ENCODE measurements at places on chromosomes 5 and 9.

- peaks cover 30% of the 10 kb centered on the region for H3K4me1 ChIP-seq
- peak; percentile 58 for DNase-seq
- no peaks in the 10 kb centered on the region for H3K27me3 ChIP-seq
- peak overlapping the region; percentile 82 for H3K27ac ChIP-seq
- H3K4me3 ChIP-seq: no peak overlapping the region
Observed at GRCh38 chr5:32233696-32234447, 59.8 kb upstream of the GOLPH3 start.

GRCh38 chr5:68343421-68343826 is 127.9 kb downstream of the PIK3R1 start:
- no peak overlapping the region for H3K4me3 ChIP-seq
- H3K27ac ChIP-seq: no peak overlapping the region
- no peaks in the 10 kb centered on the region for H3K27me3 ChIP-seq
- H3K36me3 ChIP-seq: no peaks in the 10 kb centered on the region
- peak; percentile 46 for DNase-seq

GRCh38 chr9:101376111-101376848 is 8.5 kb downstream of the BAAT start:
- no peak overlapping the region for H3K4me3 ChIP-seq
- H3K27ac ChIP-seq: no peak overlapping the region
- H3K27me3 ChIP-seq: no peaks in the 10 kb centered on the region
- no peaks in the 10 kb centered on the region for H3K36me3 ChIP-seq
- no peaks in the 10 kb centered on the region for H3K4me1 ChIP-seq
- DNase-seq: no peak

DNA sequence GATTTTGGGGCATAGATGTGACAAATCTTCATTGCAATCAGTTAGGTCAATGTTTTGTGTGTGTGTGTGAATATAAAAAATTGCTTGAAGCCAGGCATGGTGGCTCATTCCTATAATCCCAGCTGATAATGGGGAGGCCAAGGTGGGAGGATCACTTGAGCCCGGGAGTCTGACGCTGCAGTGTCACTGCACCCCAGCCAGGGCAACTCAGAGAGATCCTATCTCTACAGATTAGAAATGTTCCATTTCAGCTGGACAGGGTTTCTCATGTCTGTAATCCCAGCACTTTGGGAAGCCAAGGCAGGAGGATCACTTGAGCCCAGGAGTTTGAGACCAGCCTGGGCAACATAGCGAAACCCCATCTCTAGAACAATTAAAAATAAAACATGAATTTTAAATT is 11.5 kb downstream of the OR2V2 start:
- H3K4me3 ChIP-seq: no peak overlapping the region
- DNase-seq: no peak
- H3K27ac ChIP-seq: no peak overlapping the region
- no peaks in the 10 kb centered on the region for H3K4me1 ChIP-seq
- no peaks in the 10 kb centered on the region for H3K27me3 ChIP-seq

DNA sequence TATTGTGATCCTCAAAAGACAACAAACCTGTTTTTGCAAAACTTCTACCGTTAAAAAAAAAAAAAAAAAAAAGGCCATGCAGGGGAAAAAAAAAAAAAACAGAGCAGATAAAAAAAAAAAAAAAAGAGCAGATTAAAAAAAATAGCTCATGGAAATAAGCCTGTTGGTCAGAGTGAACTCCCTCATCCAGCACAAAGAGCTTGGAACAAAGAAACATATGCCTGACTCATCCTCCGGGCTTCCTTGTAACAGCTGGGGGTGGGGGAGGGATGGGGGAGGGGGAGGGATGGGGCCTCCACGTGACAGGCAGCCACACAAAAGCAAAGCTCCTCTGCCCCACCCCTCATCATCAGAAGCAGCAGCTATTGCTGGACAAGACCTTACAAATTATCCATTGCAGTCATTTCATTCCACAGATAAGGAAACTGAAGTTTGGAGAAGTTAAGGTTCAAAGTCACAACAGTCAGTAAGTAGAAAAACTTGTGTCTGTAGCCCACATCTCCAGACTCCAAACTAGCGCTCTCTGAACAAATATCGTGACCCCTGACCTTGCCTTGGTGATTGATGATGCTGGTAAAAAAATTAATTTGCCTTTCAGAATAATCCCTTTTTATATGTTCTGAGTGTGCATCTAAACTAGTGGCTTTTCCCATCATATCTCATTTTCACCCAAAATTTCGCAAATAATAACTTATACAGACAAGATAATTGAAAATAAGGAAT is 38.9 kb downstream of the SLC35D2 start:
- H3K4me1 ChIP-seq: peaks cover 46% of the 10 kb centered on the region
- no peak overlapping the region for H3K4me3 ChIP-seq
- H3K36me3 ChIP-seq: peaks cover 38% of the 10 kb centered on the region
- no peak for DNase-seq
- no peak overlapping the region for H3K27ac ChIP-seq

GRCh38 chr5:173564106-173564505 is 52.3 kb downstream of the BOD1 start:
- no peak for DNase-seq
- no peak overlapping the region for H3K27ac ChIP-seq
- H3K4me3 ChIP-seq: no peak overlapping the region
- H3K36me3 ChIP-seq: no peaks in the 10 kb centered on the region
- no peaks in the 10 kb centered on the region for H3K4me1 ChIP-seq

DNA sequence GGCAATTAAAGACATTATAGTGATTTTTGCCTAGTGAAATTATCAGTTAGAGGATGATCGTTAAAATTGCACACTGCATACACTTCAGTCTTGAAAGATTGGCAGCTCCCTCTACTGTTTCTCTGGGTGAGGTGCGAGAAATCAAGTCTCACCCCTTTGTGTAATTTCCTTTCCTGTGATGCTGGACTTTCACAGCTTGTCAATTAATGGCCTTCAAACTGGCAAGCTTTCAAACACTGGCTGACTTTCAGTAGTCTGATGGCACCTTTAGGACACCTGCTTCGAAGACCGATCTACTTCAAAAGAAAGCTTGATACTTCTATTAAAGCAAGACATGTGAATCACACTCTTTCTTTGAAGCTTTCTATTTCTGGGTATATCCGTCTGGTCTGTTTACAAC is 706.7 kb upstream of the PTPRD start:
- no peaks in the 10 kb centered on the region for H3K4me1 ChIP-seq
- no peaks in the 10 kb centered on the region for H3K36me3 ChIP-seq
- H3K4me3 ChIP-seq: no peak overlapping the region
- H3K27ac ChIP-seq: no peak overlapping the region
- peak; percentile 57 for DNase-seq

DNA sequence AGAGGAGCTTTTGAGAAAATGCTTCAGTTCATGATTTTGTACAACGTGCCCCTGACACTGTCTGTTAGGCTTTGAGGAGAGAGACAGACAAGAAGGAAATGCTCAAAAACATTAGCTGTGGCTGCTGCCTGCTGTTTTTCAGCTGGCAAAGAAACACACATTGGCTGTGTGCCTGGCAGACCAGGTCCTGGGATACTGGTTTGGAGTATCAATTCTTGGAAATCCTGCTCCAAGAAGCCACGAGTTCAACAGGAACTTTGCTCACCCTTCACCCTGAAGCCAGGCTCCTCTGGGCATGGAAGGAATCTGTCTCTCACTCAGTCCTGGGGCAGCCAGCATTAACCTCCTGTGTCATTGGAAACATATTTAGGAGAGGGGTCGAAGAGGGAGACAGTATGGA is 245.5 kb downstream of the AUH start:
- DNase-seq: no peak
- no peaks in the 10 kb centered on the region for H3K36me3 ChIP-seq
- H3K27ac ChIP-seq: no peak overlapping the region
- no peak overlapping the region for H3K4me3 ChIP-seq
- H3K27me3 ChIP-seq: no peaks in the 10 kb centered on the region

GRCh38 chr5:140926443-140927227 is 536 bp downstream of the PCDHAC1 start:
- peaks cover 16% of the 10 kb centered on the region for H3K4me1 ChIP-seq
- peak; percentile 66 for DNase-seq
- H3K4me3 ChIP-seq: peak overlapping the region; percentile 50
- H3K27ac ChIP-seq: peak overlapping the region; percentile 64
- no peaks in the 10 kb centered on the region for H3K27me3 ChIP-seq
- no peaks in the 10 kb centered on the region for H3K36me3 ChIP-seq

GRCh38 chr5:14242447-14242846 is 99.3 kb downstream of the TRIO start:
- no peaks in the 10 kb centered on the region for H3K27me3 ChIP-seq
- no peaks in the 10 kb centered on the region for H3K4me1 ChIP-seq
- DNase-seq: no peak
- no peaks in the 10 kb centered on the region for H3K36me3 ChIP-seq

DNA sequence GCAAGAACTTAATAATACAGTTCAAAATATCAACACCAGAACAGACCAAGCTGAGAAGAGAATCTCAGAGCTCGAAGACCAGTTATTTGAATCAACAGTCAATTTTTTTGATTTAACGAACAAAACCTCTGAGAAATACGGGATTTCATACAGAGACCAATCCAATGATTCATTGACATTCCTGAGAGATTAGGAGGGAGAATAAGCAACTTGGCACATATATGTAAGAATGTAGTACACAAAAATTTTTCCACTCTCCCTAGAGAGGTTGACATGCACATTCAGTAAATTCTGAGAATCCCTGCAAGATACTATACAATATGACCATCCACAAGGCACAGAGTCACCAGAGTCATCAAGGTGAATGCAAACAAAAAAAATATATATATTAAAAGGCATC is 1577.3 kb upstream of the C9orf72 start:
- no peaks in the 10 kb centered on the region for H3K4me1 ChIP-seq
- H3K27me3 ChIP-seq: no peaks in the 10 kb centered on the region

DNA sequence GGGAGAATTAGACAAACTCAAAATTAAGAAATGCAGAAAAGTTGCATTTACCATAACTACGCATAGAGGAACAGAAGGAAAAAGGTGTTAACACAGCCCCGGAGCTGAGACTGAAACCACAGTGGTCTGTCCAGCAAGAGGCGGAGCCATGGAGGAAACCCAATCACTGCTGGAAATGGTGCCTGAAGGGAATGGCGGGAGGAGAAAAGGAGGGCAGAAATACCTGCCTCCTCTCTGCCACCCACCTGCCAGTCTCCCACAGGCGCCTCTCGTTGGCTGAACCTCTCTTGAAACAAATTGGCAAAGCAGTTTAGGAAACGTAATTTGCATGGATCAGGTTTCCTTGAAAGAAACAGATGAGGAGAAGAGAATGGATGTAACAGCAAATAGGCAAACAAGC is 9.7 kb upstream of the PRKACG start:
- peak overlapping the region; percentile 25 for H3K4me3 ChIP-seq
- H3K36me3 ChIP-seq: no peaks in the 10 kb centered on the region
- no peaks in the 10 kb centered on the region for H3K4me1 ChIP-seq
- no peaks in the 10 kb centered on the region for H3K27me3 ChIP-seq
- H3K27ac ChIP-seq: no peak overlapping the region
- peak; percentile 40 for DNase-seq

DNA sequence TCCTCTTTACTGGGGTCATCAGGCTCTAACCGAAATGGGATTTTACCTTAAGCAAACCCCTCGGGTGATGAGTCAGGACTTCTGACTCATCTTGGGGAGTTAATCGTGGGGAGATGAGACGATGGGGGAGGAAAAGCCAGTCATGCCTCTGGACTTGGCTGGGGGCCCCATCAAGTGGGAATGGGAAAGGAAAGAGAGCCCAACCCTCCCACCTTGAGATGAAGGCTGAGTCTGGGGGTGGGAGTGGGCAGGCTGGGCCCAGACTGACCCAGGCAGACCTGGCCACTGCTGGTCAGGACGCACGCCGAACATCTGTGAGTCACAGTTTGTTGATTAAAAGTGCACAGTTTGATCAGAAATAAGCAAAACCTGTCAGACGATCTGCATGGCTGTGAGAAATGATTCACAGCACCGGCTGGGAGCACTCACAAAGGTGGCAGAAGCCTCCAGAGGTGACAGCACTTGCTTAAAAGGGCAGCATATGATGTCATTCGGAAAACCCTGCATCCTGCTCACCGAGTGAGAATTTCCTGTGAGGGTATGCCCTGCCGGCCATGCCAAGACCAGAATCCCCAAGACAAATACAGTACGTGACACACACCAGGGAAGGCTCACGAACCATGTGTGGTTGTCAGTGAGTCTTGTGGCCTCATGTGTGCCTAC is 50.0 kb upstream of the SLC25A51 start:
- no peak overlapping the region for H3K4me3 ChIP-seq
- DNase-seq: no peak
- peaks cover 3% of the 10 kb centered on the region for H3K4me1 ChIP-seq
- H3K36me3 ChIP-seq: no peaks in the 10 kb centered on the region

DNA sequence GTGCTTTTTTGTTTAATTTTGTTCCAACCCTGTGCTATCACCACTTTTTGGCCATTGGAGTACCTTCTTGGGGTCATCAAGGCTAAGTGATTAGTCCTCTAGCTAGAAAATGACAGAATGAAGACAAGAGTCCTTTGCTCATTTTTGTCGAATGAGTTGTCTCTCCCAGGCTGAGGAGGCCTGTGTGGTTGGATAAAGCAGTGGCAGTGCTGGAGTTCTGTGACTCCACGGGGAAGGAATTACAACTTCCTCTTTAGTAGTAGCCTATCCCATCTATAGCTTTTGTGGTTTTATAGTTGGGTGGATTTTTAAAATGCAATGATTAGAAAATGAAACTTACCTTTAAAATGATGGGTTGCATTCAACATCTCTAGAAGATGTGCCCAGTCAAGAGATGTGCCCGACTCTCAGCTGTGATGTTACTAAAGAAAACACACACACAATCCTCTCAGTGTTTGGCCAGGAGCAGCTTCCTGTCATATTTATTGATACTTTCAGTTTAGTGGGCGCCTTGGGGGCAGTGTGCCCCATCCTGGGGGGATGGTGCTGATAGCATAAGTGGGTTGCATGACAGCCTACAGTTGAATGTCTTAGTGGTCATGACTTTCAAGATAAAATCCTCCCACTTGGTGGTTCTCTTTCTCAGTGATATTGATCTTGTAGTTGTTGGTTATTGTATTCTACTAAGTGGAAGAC is 11.9 kb downstream of the OTULINL start:
- H3K27ac ChIP-seq: peak overlapping the region; percentile 81
- no peaks in the 10 kb centered on the region for H3K27me3 ChIP-seq
- peaks cover 52% of the 10 kb centered on the region for H3K4me1 ChIP-seq
- no peaks in the 10 kb centered on the region for H3K36me3 ChIP-seq

GRCh38 chr9:8917956-8918739 is 1118.6 kb upstream of the DMAC1 start:
- peak; percentile 19 for DNase-seq
- no peaks in the 10 kb centered on the region for H3K27me3 ChIP-seq
- H3K27ac ChIP-seq: no peak overlapping the region

- no peak for DNase-seq
- H3K36me3 ChIP-seq: no peaks in the 10 kb centered on the region
- no peaks in the 10 kb centered on the region for H3K4me1 ChIP-seq
- H3K27me3 ChIP-seq: no peaks in the 10 kb centered on the region
Observed at GRCh38 chr5:126055348-126055729, 367.9 kb upstream of the GRAMD2B start.

GRCh38 chr9:131046581-131047202 is 37.7 kb downstream of the LAMC3 start:
- no peaks in the 10 kb centered on the region for H3K4me1 ChIP-seq
- no peak overlapping the region for H3K4me3 ChIP-seq
- H3K27ac ChIP-seq: no peak overlapping the region
